Epithelial cell of umbilical artery (primary cell): ENCODE measurements at places on chromosomes 4 and X. TPM values are rescaled to one million over a fixed set of nuclear protein-coding genes. Genes with fewer than 3 reads are reported as not detected.

The NAA11 gene
- not detected in 2 replicates for total RNA-seq

The TEX13D gene
- total RNA-seq, result not detected in 2 replicates

The HSFX4 gene
- total RNA-seq, result not detected in 2 replicates

The STBD1 gene
- 1.7 and 1.9 TPM in 2 replicates for total RNA-seq

The P2RY8 gene
- total RNA-seq, result not detected in 2 replicates

The TMPRSS11D gene
- total RNA-seq, result not detected in 2 replicates

The PNMA5 gene
- total RNA-seq, result not detected in 2 replicates
